Glutamatergic neuron (in vitro differentiated cells): ENCODE measurements at places on chromosomes 4 and X. TPM values are rescaled to one million over a fixed set of nuclear protein-coding genes. Genes with fewer than 3 reads are reported as not detected.

DNA sequence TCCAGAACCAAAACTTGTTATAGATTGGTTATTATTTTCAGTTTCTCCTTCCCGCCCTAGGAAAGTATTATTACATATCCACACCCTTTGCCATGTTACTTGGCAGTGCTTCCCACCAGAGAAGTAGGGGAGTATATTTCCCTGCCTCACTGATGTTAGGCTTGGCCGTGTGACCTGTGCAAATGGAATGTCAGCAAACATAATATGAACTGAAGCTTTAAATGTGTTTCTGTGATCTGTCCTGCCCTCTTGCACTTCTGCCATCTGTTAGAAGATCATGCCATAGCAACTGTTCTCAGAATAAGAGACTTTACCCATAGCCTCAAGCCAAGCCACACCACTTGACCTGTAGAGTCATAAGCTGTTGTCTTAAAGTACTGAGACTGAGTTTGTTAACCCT, 36.7 kb upstream of the NEUROG2 start:
- no peak overlapping the region for H3K27ac ChIP-seq
- H3K27me3 ChIP-seq = no peaks in the 10 kb centered on the region

- no peaks in the 10 kb centered on the region for H3K27me3 ChIP-seq
- no peaks in the 10 kb centered on the region for H3K4me1 ChIP-seq
- no peaks in the 10 kb centered on the region for H3K36me3 ChIP-seq
- no peak overlapping the region for H3K4me3 ChIP-seq
Observed at GRCh38 chr4:122652379-122652778, 31.5 kb upstream of the IL21 start.

DNA sequence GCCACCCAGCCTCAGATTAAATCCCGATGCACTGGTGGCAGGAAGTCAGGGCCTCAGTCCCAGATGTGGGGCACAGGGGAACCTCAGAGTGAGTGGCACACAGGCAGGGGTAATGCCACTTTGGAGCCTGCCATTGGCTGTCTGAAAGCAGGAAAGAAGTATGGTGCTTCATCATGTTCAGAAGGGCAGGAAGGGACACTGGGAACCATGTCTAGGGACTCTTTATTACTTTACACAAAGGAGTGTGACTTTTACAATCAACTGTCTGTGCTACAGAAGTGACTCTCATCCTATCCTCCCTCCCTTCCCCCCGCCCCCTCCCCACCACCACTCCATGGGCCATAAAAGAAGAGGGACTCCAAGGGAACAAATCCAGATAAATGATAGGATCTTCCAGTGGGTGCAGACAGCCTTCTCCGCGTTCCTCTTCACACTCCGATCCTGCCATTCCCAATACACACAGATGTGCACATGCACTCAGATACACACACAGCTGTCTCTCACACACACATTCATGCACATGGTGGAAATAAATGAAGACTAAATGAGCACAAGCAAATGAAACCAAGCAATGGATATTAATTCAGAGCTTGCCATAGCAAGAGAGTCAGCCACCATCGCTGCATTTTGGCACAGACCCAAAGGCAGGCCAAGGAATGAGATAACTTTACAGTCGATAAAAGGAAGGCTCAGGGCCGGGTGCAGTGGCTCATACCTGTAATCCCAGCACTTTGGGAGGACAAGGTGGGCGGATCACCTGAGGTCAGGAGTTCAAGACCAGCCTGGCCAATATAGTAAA, 2.5 kb upstream of the TMEM154 start:
- DNase-seq = no peak
- no peaks in the 10 kb centered on the region for H3K36me3 ChIP-seq
- no peak overlapping the region for H3K4me3 ChIP-seq
- H3K27me3 ChIP-seq = peaks cover 2% of the 10 kb centered on the region
- no peak overlapping the region for H3K27ac ChIP-seq

Gene PLAC1
- total RNA-seq = not detected

DNA sequence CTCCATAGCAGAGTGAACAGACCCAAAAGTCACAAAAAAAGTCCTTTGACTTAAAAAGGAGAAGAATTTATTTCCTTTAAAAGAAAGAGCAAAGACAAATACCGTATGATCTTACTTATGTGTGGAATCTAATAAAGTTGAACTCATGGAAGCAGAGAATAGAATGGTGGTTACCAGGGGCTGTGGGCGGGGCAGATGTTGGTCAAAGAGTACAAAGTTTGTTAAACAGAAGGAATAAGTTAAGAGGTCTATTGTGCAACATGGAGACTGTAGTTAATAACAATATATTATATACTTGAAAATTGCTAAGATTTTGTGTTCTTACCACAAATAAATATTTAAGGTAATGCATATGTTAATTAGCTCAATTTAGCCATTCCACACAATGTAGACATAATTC, 173.3 kb upstream of the S100G start:
- DNase-seq = no peak
- H3K27me3 ChIP-seq = peaks cover 1% of the 10 kb centered on the region
- no peak overlapping the region for H3K4me3 ChIP-seq

Gene NKX3-2
- total RNA-seq = 0.25 TPM

GRCh38 chrX:107477406-107477805, 28.0 kb downstream of the FRMPD3 start:
- H3K4me1 ChIP-seq = peaks cover 16% of the 10 kb centered on the region
- no peak overlapping the region for H3K4me3 ChIP-seq
- no peaks in the 10 kb centered on the region for H3K36me3 ChIP-seq
- no peaks in the 10 kb centered on the region for H3K27me3 ChIP-seq
- no peak for DNase-seq
- no peak overlapping the region for H3K27ac ChIP-seq
